ENCODE measurements at places on chromosomes 6 and 20.

- DNase-seq, result no peak
Observed at GRCh38 chr6:90383196-90383822, 86.7 kb upstream of the BACH2 start.

- DNase-seq, result no peak
Observed at GRCh38 chr20:10079964-10080363, 45.2 kb downstream of the ANKEF1 start.

DNA sequence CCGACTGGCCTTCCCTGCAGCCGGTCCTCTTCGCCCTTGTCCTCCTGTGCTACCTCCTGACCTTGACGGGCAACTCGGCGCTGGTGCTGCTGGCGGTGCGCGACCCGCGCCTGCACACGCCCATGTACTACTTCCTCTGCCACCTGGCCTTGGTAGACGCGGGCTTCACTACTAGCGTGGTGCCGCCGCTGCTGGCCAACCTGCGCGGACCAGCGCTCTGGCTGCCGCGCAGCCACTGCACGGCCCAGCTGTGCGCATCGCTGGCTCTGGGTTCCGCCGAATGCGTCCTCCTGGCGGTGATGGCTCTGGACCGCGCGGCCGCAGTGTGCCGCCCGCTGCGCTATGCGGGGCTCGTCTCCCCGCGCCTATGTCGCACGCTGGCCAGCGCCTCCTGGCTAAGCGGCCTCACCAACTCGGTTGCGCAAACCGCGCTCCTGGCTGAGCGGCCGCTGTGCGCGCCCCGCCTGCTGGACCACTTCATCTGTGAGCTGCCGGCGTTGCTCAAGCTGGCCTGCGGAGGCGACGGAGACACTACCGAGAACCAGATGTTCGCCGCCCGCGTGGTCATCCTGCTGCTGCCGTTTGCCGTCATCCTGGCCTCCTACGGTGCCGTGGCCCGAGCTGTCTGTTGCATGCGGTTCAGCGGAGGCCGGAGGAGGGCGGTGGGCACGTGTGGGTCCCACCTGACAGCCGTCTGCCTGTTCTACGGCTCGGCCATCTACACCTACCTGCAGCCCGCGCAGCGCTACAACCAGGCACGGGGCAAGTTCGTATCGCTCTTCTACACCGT is 6.1 kb downstream of the UBD start:
- DNase-seq, result no peak

DNA sequence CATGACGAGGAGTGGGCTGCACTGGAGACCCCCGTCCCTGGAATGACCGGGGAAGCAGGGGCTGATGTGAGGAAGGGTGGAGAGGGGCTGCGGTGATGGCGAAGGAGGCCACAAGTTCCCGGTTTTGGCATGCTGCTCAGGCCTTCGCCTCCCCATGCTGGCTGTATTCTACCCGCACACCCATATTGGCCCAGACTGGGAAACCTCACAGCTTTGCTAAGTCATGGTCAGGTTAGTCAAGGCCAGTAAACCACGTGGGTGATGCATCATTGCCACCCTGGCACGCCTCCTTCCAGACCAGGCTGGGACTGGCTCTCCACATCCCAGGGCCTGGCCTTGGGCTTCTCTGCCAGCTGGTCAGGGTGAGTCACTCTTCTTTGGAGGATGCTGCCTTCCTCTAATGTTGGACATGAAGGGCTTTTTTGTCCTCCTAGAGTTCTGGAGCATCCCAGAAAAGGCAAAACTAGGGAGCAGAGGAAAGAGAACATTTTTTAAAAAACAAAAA is 53.8 kb downstream of the PCNA start:
- DNase-seq, result no peak
